ENCODE measurements at places on chromosomes 16 and 17. TPM values are rescaled to one million over a fixed set of nuclear protein-coding genes. Genes with fewer than 3 reads are reported as not detected.

The HSF5 gene
- polyA plus RNA-seq, result not detected

The SPNS2 gene
- polyA plus RNA-seq, result 75.1 TPM

The PDP2 gene
- polyA plus RNA-seq, result 5.1 TPM

The PRR29 gene
- polyA plus RNA-seq, result 1.2 TPM

The SEC14L1 gene
- 49.2 TPM for polyA plus RNA-seq

The OTOP3 gene
- not detected for polyA plus RNA-seq

The LPCAT2 gene
- 7.7 TPM for polyA plus RNA-seq

The RECQL5 gene
- 40.0 TPM for polyA plus RNA-seq

The MT1A gene
- 3.1 TPM for polyA plus RNA-seq

The KRTAP16-1 gene
- polyA plus RNA-seq, result not detected

The RAB11FIP4 gene
- polyA plus RNA-seq, result 10.0 TPM

The ZP2 gene
- polyA plus RNA-seq, result not detected

The CHST5 gene
- 0.28 TPM for polyA plus RNA-seq

The NEUROD2 gene
- polyA plus RNA-seq, result not detected

The C16orf86 gene
- 11.2 TPM for polyA plus RNA-seq

The CNTNAP1 gene
- 1.4 TPM for polyA plus RNA-seq

The ALKBH5 gene
- 67.1 TPM for polyA plus RNA-seq

The MGAT5B gene
- polyA plus RNA-seq, result 0.56 TPM

The CCDC40 gene
- polyA plus RNA-seq, result 5.1 TPM

The MT1G gene
- 2,564 TPM for polyA plus RNA-seq

Measured in kidney (tissue), 22 donors.